ENCODE measurements at places on chromosomes 6 and 20.

- DNase-seq = no peak
These were observed 26.1 kb downstream of the TXLNB start for GRCh38 chr6:139265512-139266190.

- DNase-seq = no peak
These were observed 98.4 kb upstream of the PREP start for GRCh38 chr6:105501246-105501645.

DNA sequence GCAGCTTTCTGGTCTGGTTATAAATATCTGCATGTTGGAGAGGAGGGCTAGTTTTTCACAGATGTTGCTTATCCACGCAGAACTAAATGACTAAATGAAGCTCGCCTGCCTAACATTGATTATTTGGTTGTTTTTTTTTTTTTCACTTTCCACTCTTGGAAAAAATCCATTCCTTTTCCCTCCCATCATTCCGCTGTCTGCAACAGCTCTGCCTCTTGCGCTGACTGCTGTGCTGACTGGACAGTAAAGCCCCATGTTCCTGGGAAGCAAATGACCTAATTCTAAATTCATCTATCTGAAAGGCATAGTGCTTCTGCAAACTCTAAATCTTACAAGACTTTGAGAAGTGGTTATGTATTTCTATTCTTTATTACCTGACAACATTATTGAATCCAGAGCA is 255.5 kb upstream of the PLN start:
- no peak for DNase-seq

DNA sequence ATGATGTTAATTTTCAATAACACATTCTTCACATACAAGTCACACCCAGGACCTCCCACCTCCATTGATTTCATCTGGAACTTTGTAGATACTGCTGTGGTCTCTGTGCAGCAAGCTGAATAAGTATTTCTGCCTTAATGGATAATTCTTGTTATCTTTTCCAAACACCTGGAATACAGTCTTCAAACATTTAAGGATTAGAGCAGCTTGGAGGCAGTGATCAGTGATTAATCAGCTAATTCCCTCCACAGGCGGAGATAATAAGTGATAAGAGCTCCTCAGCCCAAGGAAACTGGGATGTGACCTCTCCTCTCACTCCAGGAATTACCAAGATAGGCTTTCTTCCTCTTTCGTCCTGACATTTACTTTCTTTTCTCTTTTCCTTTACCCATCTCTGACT is 110.7 kb downstream of the FIG4 start:
- DNase-seq = no peak

DNA sequence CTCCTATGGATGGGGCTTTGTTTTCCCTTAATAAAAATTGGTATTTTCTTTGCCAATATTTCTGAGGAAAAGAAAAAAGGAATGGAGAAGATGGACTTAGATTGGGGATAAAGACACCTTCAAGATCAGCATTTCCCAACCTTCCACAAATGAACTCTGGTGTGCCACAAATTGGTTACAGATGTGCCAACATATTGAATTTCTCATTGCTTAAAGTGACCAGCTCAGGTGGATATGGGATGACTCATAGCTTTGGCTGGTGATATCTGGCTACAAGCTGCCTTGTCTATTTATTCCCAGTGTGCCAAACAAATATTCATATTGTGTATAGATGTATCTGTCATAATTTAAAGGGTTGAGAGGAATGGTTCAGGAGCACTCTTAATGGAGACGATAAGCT is 32.5 kb downstream of the THEMIS start:
- no peak for DNase-seq

DNA sequence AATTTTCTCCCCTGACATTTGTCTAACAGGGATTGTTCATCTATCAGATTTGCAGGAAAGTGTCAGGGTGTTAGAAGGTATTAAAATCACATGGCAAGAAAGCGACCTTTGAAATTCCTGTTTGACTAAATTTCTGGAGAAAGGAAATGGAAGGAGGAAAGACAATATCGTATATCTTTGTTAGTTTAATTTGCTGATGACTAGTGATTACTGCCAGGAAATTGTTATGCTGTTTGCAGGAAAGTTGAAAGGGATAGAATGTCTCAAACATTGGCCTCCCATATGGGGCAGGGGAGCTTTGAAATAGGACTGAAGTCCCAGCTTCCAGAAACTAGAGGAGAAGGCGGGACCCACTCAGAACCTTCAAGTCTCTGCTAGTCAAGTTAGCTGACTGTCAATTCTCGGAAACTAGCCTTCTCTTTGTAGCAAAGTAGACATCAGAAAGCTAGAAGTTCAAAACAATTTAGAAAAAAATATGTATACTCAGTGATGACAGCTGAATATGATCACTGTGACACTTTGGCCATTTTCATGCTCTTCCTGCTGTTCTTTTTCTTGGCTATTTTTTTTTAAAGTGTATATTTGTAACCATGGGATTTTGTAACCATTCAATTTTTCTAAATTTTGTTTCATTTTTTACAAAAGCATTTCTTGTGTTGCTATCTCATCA is 53.4 kb upstream of the RALGAPA2 start:
- DNase-seq = no peak

DNA sequence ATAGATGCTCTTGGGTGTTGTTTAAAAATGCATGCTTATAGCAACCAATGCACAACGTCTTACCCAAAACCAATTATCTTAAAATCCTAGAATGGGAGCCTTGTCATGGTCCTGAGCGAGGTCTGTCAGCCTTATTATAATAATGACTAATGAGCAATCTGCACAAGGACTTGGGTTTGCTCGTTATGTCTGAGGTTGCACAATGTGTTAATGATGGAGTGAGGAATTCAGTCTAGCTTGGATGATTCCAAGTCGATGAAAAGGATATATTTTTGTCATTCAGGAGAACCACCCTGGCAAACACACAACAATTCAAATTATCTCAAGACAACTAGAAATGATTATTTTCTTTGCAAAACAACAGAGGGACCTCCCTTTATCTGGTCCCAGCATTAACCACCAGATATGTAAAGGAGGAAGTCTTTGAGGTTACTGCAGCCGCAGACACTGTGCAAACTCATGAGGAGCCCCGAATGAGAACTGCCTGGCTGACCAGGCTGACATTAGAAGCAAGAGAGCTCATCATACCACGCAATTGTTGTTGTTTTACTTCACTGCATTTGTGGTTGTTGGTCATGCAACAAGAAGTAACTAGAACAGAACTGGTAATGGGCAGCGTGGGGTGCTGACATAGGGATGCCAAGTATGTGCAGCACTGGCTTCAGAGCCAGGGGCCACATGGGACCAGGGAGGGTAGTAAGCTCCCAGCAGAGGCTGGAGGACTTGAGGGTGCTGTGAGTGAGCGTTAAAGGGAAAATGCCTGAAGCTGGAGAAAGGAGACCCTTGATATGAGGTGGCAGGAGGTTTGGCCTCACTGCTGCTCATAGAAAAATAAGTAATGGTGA is 488.3 kb downstream of the CDH26 start:
- DNase-seq = no peak

DNA sequence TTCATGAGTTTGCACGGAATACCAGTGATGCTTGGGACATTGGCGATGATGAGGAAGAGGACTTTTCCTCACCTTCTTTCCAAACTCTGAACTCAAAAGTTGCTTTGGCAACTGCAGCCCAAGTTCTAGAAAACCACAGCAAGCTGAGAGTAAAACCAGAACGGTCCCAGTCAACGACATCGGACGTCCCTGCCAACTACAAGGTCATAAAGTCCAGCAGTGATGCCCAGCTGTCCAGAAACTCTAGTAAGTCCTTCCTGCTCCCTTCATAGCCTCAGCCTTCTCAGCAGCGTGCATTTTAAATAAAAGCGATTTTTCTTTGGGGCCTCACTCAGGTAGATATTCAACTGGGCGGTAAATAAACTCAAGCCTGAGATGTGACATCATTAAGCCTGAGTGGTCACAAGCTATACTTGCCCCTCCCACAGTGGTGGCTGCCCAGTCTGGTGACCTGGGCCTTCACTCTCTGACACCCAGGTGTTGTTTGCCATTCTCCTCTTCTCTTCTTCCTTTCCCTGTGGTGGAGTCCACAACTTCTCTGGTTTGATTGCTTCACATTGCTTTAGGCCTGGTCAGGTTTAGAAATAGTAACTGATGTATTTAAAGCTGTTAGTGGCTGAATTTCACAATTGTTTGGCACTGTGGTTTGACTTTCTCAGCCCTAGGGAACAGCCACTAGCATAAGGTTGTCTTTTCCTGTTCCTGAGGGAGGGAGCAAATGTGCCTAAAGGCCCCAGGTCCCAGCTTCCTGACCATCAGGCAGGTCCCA is 21.6 kb upstream of the TMEM217 start:
- DNase-seq = no peak

GRCh38 chr6:145727817-145728388 is 7.4 kb downstream of the EPM2A start:
- no peak for DNase-seq

DNA sequence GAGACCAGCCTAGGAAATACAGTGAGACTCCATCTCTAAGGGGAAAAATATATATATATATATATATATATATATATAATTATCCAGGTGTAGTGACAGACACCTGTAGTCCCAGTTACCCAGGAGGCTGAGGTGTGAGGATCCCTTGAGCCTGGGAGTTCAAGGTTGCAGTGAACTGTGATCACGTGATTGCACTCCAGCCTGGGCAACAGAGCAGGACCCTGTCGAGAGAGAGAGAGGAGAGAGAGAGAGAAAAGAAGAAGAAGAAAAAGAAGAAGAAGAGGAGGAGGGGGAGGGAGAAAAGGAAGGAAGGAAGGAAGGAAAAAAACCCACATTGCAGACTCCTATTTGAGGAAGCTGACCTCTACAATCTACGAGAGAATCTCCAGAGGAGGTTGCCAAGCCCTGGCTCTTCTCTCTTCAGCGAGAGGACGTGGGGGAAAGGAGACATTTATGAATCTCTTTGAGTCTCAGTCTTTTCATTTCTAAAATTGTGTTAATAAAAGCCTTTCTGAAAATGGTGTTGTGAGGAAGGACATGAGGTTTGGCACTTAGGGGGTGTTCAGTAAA is 49.7 kb downstream of the COL11A2 start:
- no peak for DNase-seq

DNA sequence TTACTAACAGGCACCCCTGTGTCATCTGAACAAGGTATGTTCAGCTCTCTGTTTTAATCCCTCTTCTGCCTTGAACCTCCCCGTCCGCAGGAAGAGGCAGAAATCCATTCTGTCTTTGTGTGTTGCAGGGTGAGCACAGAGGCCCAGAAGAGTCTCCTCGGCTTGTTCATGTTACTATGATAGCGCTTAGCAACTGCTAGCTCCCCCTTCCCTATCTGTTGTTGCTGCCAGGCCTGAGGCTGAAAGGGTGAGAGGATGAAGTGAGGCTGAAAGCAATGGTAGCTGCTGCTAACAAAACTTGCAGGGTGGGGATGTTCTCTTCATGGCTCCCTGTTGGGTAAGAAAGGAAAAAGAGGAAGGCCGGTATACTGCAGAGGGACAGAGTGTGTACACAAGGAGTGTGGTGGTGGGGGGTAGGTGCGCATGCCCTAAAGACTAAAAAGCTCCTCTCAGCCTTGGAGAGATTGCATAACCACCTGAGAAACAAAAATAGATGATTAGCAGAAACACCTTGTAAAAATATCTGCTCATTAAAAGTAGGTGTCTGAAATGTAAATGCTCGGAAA is 55.2 kb upstream of the CITED2 start:
- no peak for DNase-seq

- no peak for DNase-seq
These were observed 630 bp downstream of the PPP1R3G start for GRCh38 chr6:5085648-5086293.

DNA sequence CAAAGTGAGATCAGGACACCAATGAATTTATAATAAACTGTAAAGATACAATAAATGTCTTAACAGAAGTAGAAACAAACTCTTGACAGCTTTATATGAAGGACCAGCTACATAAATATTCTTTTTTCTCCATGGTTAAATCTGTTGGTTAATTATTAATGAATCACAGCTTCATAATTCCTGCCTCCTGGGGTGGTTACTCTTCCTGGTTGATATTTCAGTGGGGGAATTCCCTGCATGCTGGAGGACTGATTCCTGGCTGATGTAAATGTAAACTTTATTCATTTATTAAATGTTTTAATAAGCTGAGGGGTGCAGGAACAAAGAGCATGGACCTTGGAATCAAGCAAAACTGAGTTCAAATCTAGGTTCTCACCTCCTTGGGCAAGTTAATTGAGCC is 16.2 kb upstream of the RCAN2 start:
- no peak for DNase-seq

DNA sequence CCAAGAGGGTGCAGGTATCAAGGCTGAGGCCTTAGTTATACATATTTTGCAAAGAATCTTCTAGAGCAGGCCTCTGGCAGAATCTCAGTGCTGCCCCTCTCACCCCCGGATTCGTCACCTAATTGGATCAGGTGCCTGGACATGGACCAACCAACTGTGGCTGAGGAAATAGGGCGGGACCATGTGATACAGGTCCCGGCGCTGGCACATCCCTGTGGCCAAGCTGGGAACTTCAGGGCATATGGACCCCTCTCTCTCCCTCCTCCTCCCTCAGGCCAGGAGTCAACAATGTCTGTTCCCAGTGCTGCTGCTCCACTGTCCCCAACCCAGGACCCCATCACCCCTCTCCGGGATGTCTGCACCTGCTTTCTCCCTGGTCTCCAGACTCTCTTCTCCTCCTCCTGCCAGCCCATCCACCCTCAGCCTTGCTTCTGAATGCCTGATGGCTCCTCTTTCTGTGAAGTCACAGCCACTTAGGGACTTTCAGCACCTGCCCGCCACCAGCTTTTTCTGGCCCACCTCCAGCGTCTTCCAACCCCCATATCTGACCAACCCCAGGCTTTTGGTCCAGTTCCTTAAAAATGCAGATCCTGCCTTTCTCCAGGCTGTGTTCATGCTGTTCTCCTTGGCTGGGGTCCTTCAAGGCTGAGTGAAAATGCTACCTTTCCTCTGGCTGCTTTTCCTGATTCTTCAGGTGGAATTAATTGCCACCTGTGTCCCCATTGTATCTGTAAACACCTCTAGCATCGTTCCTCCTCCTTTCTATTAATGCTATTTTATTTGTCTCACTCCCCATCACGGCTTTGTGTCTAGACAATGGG is 19.0 kb upstream of the MLN start:
- no peak for DNase-seq

DNA sequence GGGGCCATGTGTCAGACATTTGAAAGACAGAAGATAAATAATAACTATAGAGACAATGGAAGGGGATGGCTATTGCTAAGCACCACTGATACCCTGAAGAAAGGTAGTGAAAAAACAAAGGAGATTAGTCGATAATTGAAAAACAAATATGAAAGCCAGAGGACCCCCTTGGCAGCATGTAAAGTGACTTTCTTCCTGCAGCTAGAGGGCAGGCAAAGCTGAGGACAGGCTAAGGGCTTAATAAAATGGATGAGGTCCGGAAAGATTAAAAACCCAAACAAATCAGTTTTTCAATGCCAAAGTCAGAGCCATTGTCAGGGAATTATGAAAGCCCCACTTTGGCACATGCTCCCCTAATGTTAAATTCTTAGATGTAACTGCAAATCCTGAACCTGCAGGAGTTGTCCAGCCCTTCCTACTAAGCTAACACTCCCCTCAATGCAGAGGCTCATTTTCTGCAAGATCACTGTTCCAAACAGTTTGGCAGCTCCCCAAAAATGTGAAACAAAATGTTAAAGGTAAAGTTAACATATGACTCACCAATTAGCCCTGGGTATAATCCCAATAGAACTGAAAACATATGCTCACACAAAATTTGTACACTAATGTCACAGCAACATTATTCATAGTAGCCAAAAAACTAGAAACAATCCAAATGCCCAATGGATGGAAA is 1177.9 kb downstream of the GRIK2 start:
- DNase-seq = no peak

Measured in CD4-positive, CD25-positive, alpha-beta regulatory T cell (primary cell).